ENCODE measurements at places on chromosomes 1 and 21. TPM values are rescaled to one million over a fixed set of nuclear protein-coding genes. Genes with fewer than 3 reads are reported as not detected.

OR2M3 gene
- not detected for total RNA-seq

DNA sequence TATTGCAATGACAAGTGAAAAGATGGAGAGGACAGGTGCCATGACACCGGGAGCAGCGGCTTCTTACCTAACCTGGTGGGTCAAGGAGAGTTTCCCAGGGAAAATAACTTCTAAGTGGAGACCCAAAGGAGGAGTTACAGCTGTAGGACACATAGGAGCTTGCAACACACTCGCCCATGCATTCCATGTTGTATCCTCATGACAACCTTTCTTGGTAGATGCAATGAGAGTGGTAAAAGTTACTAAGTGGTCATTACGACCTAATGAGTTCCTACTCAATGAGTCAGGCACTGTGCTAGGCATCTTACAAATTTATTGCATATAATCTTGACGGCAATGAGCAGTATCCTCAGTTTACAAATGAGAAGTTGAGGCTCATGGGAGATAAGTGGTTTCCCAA, 119.5 kb upstream of the HOOK1 start:
- H3K4me1 ChIP-seq, result peaks cover 39% of the 10 kb centered on the region
- H3K36me3 ChIP-seq, result no peaks in the 10 kb centered on the region
- no peak overlapping the region for H3K27ac ChIP-seq
- H3K4me3 ChIP-seq, result no peak overlapping the region
- DNase-seq, result no peak

SPATA45 gene
- total RNA-seq, result not detected

VSIG8 gene
- total RNA-seq, result not detected

- H3K4me1 ChIP-seq, result no peaks in the 10 kb centered on the region
- no peaks in the 10 kb centered on the region for H3K27me3 ChIP-seq
- H3K27ac ChIP-seq, result no peak overlapping the region
- no peak for DNase-seq
These were observed 146.1 kb upstream of the VANGL1 start for GRCh38 chr1:115495625-115496024.

- H3K4me1 ChIP-seq, result no peaks in the 10 kb centered on the region
- no peak overlapping the region for H3K27ac ChIP-seq
- no peak for DNase-seq
- no peaks in the 10 kb centered on the region for H3K27me3 ChIP-seq
- H3K36me3 ChIP-seq, result no peaks in the 10 kb centered on the region
- no peak overlapping the region for H3K4me3 ChIP-seq
These were observed 73.7 kb downstream of the PDE4B start for GRCh38 chr1:65866439-65866838.

- no peak overlapping the region for H3K27ac ChIP-seq
- peaks cover 28% of the 10 kb centered on the region for H3K27me3 ChIP-seq
- no peak for DNase-seq
- no peaks in the 10 kb centered on the region for H3K36me3 ChIP-seq
- no peak overlapping the region for H3K4me3 ChIP-seq
- H3K4me1 ChIP-seq, result peaks cover 17% of the 10 kb centered on the region
These were observed 2.5 kb upstream of the PTGER3 start for GRCh38 chr1:71049951-71050598.

GRCh38 chr1:115862403-115862802, 21.5 kb upstream of the NHLH2 start:
- no peak overlapping the region for H3K27ac ChIP-seq
- no peak overlapping the region for H3K4me3 ChIP-seq
- peaks cover 7% of the 10 kb centered on the region for H3K27me3 ChIP-seq
- no peak for DNase-seq

S100A2 gene
- total RNA-seq, result 5.6 TPM

- H3K4me1 ChIP-seq, result no peaks in the 10 kb centered on the region
- no peak for DNase-seq
- no peak overlapping the region for H3K4me3 ChIP-seq
- no peak overlapping the region for H3K27ac ChIP-seq
These were observed 575.8 kb downstream of the NUF2 start for GRCh38 chr1:163897412-163898155.

DNA sequence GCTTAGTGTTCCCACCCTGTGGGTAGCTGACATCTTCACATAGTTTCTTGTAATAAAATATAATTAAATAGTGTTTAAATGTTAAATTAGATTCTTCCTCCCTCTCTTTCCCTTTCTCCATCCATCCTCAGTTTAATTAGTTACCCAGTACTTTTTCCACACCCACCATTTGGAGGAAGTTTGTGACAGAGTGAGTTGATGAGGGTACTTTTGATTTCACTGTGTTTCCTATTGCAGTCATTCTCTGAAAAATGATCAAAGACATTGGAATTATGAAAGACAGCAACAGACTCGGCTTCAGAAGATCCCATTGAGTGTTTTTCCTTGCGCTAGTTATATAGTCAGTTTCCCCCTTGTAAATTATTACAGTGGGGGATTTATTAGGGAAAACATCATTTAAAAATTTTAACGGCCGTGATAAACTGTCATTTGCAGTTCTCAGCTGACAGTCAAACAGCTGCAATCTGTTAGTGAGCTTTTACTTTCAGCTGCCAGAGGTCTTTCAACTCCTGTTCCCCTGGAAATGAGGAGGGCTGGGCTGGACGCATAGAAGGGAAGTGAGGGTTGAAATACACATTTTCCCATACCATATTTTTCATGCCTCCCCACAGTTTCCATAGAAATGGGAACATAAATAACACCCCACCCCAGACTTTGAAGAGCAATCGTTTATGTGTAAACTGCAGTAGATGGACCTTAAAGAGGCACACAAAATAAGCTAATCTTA, 61.3 kb upstream of the CACYBP start:
- H3K36me3 ChIP-seq, result no peaks in the 10 kb centered on the region
- peaks cover 19% of the 10 kb centered on the region for H3K4me1 ChIP-seq
- H3K4me3 ChIP-seq, result peak overlapping the region; percentile 4
- no peaks in the 10 kb centered on the region for H3K27me3 ChIP-seq
- H3K27ac ChIP-seq, result peak overlapping the region; percentile 7
- no peak for DNase-seq

MMEL1 gene
- 3.2 TPM for total RNA-seq

GRCh38 chr1:56095696-56096665, 483.4 kb downstream of the PLPP3 start:
- DNase-seq, result no peak
- no peak overlapping the region for H3K4me3 ChIP-seq
- H3K4me1 ChIP-seq, result no peaks in the 10 kb centered on the region
- H3K36me3 ChIP-seq, result no peaks in the 10 kb centered on the region
- no peaks in the 10 kb centered on the region for H3K27me3 ChIP-seq
- H3K27ac ChIP-seq, result no peak overlapping the region

GRCh38 chr1:214228976-214229375, 52.0 kb upstream of the SMYD2 start:
- H3K27ac ChIP-seq, result no peak overlapping the region
- no peak for DNase-seq
- peaks cover 6% of the 10 kb centered on the region for H3K4me1 ChIP-seq
- no peaks in the 10 kb centered on the region for H3K27me3 ChIP-seq

DNA sequence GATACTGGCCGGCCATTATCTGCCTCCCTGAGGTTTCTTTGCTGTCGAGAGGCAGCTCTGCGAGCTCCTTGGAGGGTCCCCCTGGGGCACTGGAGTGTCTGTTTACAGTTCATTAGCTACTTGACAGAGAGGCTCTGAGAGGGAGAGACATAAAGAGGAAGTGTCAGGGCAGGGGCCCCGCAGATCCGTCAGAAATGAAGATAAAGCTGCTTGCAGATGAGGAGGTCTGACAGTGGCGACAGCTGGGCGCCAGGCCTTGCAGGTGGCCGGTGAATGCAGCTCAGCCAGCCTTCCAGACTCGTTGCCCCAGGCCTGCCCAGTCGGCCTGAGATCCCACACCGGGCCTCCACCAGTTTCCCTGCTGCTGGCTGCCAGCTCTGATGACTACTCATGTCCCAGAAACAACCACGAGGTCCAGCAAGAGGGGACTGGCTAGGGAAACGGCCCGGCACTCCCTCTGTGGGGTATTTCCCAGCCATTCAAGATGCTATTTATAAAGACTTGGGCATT, 84.7 kb downstream of the DISP3 start:
- peaks cover 15% of the 10 kb centered on the region for H3K27me3 ChIP-seq
- H3K4me1 ChIP-seq, result no peaks in the 10 kb centered on the region
- no peaks in the 10 kb centered on the region for H3K36me3 ChIP-seq
- no peak overlapping the region for H3K27ac ChIP-seq

DNA sequence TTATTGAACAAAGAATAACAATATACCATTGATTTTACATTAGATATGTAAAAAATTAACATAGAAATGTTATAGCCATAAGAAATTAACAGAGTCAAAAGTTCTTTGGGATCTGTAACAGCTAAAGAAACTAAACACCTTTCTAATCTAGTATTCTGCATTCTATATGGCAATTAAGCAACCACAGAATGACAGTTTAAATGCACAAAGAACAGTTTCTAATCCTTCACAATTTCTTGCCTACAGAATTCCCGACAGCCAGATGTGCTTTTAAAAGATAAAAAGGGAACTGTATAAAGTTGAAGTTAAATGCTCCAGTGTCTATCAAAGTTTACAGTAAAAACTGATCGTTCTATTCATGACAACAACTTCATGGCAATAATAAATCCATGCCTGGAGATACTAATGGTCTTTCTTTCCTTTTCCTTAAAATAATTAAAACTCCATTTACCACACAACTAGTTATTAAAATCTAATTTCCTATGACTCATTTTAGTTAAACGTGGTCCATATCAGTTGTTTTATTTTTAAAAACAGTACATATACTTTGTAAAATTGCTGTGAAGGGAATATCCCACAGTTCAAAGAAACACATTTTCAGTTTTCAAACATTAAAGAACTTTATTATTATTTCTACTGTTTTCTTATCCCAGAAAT, 110.2 kb downstream of the EIF4G3 start:
- no peak overlapping the region for H3K27ac ChIP-seq
- no peaks in the 10 kb centered on the region for H3K27me3 ChIP-seq
- peaks cover 5% of the 10 kb centered on the region for H3K4me1 ChIP-seq
- no peaks in the 10 kb centered on the region for H3K36me3 ChIP-seq
- no peak for DNase-seq
- H3K4me3 ChIP-seq, result no peak overlapping the region

DNA sequence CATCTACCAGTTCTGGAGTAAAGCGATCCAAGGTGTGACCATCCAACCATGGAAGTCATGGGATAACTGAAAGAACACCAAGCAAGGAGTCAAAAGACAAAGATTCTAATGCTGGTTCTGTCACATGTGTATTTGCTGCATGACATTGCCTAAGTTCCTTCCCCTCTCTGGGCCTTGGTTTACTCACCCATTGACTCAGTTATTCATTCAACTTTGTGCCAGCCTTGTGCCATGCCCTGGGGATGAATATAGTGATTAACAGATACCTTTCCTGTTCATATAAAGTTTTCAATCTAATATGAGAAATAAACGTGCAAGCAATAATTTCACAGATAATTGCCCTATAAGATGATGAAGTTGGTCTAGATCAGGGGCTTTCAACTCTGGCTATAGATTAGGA, 33.0 kb upstream of the CAMK1G start:
- H3K36me3 ChIP-seq, result no peaks in the 10 kb centered on the region
- no peaks in the 10 kb centered on the region for H3K4me1 ChIP-seq
- no peak overlapping the region for H3K4me3 ChIP-seq
- H3K27me3 ChIP-seq, result no peaks in the 10 kb centered on the region
- no peak overlapping the region for H3K27ac ChIP-seq
- DNase-seq, result no peak

- peaks cover 4% of the 10 kb centered on the region for H3K27me3 ChIP-seq
- H3K4me1 ChIP-seq, result no peaks in the 10 kb centered on the region
- no peaks in the 10 kb centered on the region for H3K36me3 ChIP-seq
- no peak for DNase-seq
- no peak overlapping the region for H3K4me3 ChIP-seq
- no peak overlapping the region for H3K27ac ChIP-seq
These were observed 86.2 kb downstream of the ATG4C start for GRCh38 chr1:62870148-62870547.

DNA sequence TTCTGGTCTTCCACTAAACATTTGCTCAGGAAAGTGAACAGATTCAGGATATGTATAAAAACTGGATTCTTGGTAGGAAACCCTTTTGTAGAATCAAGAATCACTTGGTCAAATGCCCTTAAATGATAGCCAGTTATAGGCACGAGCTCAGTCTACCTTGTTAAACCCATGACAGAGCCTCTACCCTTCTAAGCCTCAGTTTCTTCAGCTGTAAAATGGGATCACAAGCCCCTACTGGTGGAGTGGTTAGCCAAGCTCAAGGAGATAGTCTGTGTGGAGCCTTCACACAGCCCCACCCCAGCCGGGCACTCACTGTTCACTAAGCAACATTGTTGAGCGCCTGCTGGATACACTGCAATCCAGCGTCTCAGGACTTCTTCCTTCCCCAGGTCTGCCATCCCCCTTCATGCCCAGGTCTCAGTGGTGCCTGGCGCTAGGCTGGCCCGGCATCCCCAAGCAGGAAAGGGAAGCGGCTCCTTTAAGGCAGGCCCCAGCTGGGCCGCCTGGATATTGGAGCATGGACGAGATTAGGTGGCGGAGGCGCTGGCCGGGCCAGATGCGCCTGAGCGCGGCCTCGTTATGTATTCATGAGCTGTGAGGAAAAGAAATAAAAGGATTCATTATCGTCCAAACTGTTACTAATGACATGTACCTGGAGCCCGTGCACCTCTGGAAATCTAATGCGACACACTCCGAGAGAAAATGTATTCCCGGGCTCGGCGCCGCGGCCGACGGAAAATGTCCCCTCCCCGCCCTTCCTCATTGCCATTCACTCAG, 75.6 kb downstream of the TAS1R2 start:
- no peak for DNase-seq
- H3K27ac ChIP-seq, result no peak overlapping the region
- H3K36me3 ChIP-seq, result no peaks in the 10 kb centered on the region
- H3K4me1 ChIP-seq, result no peaks in the 10 kb centered on the region
- H3K4me3 ChIP-seq, result no peak overlapping the region

FTCD gene
- total RNA-seq, result 0.46 TPM

DNA sequence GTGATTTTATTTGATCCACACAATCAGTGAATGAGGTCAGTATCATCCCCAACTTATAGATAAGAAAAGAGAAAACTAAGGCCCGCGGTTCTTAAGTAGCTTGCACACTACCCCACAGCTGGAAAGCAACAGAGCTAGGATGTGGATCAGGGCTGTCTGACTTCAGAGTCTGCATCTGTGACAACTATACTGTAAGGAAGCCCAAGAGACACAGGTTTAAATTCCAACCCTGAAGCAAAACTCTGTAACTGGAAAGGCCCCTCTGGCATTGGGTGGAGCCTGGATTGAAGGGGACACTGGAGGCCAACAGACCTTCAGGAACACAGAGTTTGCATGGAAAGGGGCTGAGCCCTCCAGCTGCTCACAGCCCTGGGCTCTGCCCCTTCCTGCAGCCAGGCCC, 40.2 kb downstream of the LGR6 start:
- DNase-seq, result no peak
- no peak overlapping the region for H3K4me3 ChIP-seq
- peaks cover 4% of the 10 kb centered on the region for H3K27me3 ChIP-seq
- no peaks in the 10 kb centered on the region for H3K4me1 ChIP-seq

GRCh38 chr21:41750532-41751151, 16.2 kb downstream of the RIPK4 start:
- no peak for DNase-seq
- H3K4me1 ChIP-seq, result peaks cover 12% of the 10 kb centered on the region
- H3K27me3 ChIP-seq, result no peaks in the 10 kb centered on the region
- peaks cover 4% of the 10 kb centered on the region for H3K36me3 ChIP-seq
- H3K27ac ChIP-seq, result no peak overlapping the region

RO60 gene
- 73.5 TPM for total RNA-seq

GRCh38 chr1:85259118-85259911, at the start of gene C1orf52:
Gene C1orf52, minus strand, starts transcription at chr1:85259662. Its CDS starts 29 bp downstream, at chr1:85259633.
- H3K27ac ChIP-seq, result peak within 1 kb of the TSS; percentile 86
- no peaks in the 10 kb centered on the region for H3K27me3 ChIP-seq
- peak within 1 kb of the TSS; percentile 82 for H3K4me3 ChIP-seq
- peaks cover 25% of the 10 kb centered on the region for H3K36me3 ChIP-seq

RER1 gene
- 118 TPM for total RNA-seq

DNAJC28 gene
- total RNA-seq, result 2.3 TPM

Measured in upper lobe of right lung (tissue), 1 donor.